Smooth muscle cell of the pulmonary artery (primary cell): ENCODE measurements at places on chromosomes 2 and 18. TPM values are rescaled to one million over a fixed set of nuclear protein-coding genes. Genes with fewer than 3 reads are reported as not detected.

MTX2 gene
- total RNA-seq, result 17.9 and 21.7 TPM in 2 replicates

MC4R gene
- not detected in 2 replicates for total RNA-seq

RAMP1 gene
- 2.3 and 3.7 TPM in 2 replicates for total RNA-seq

PRSS56 gene
- total RNA-seq, result not detected in 2 replicates

ARHGEF4 gene
- 4.7 and 13.2 TPM in 2 replicates for total RNA-seq

KCNIP3 gene
- 0.65 and 2.0 TPM in 2 replicates for total RNA-seq

AGXT gene
- total RNA-seq, result not detected in 2 replicates

TSGA10 gene
- 2.5 and 2.9 TPM in 2 replicates for total RNA-seq

ZNF804A gene
- total RNA-seq, result 0.20 and 1.4 TPM in 2 replicates

CHAC2 gene
- total RNA-seq, result 0.78 and 1.1 TPM in 2 replicates

OSBPL1A gene
- total RNA-seq, result 29.3 and 38.6 TPM in 2 replicates

DQX1 gene
- 0.07 TPM in 1 of 2 replicates, not detected in the other for total RNA-seq

TMEM198 gene
- total RNA-seq, result 1.3 and 1.4 TPM in 2 replicates

RGPD3 gene
- 0.20 and 0.26 TPM in 2 replicates for total RNA-seq

TXNDC2 gene
- total RNA-seq, result not detected in 2 replicates

CFAP221 gene
- total RNA-seq, result 0.07 and 0.13 TPM in 2 replicates

CD8B2 gene
- not detected in 2 replicates for total RNA-seq

SKOR2 gene
- not detected in 2 replicates for total RNA-seq

CFAP65 gene
- total RNA-seq, result 0.03 TPM in 1 of 2 replicates, not detected in the other

SNRNP200 gene
- total RNA-seq, result 77.9 and 84.9 TPM in 2 replicates

ZNF407 gene
- 15.2 and 17.9 TPM in 2 replicates for total RNA-seq

MDH1B gene
- 0.33 and 0.72 TPM in 2 replicates for total RNA-seq

VWA3B gene
- total RNA-seq, result not detected in 2 replicates

CLEC4F gene
- total RNA-seq, result not detected in 2 replicates

TTR gene
- total RNA-seq, result not detected in 2 replicates

SLC9A4 gene
- 0.03 TPM in 1 of 2 replicates, not detected in the other for total RNA-seq

PRKCE gene
- total RNA-seq, result 12.2 and 12.9 TPM in 2 replicates

UNC80 gene
- 0.03 TPM in 1 of 2 replicates, not detected in the other for total RNA-seq

NAT8 gene
- total RNA-seq, result not detected in 2 replicates

HOXD4 gene
- total RNA-seq, result 0.46 and 4.6 TPM in 2 replicates

RUFY4 gene
- not detected in 2 replicates for total RNA-seq

CERS6 gene
- 12.2 and 18.8 TPM in 2 replicates for total RNA-seq

SERPINB13 gene
- not detected in 2 replicates for total RNA-seq

IL36G gene
- not detected in 2 replicates for total RNA-seq

CNGA3 gene
- total RNA-seq, result not detected in 2 replicates

SIGLEC15 gene
- 1.8 and 4.4 TPM in 2 replicates for total RNA-seq

DYNC2LI1 gene
- total RNA-seq, result 17.6 and 25.8 TPM in 2 replicates

ELOA2 gene
- not detected in 2 replicates for total RNA-seq

FMNL2 gene
- total RNA-seq, result 18.2 and 58.0 TPM in 2 replicates

ASB18 gene
- not detected in 2 replicates for total RNA-seq

CPSF3 gene
- 39.7 and 43.3 TPM in 2 replicates for total RNA-seq

ABCG8 gene
- not detected in 2 replicates for total RNA-seq

TEX44 gene
- total RNA-seq, result not detected in 2 replicates

IGFBP5 gene
- 1,272 and 1,451 TPM in 2 replicates for total RNA-seq

RND3 gene
- 220 and 647 TPM in 2 replicates for total RNA-seq

MLPH gene
- 8.3 and 14.2 TPM in 2 replicates for total RNA-seq

TMEM200C gene
- total RNA-seq, result 0.13 and 0.30 TPM in 2 replicates

LONRF2 gene
- total RNA-seq, result 0.52 and 3.6 TPM in 2 replicates

PKDCC gene
- total RNA-seq, result 17.4 and 86.0 TPM in 2 replicates

MATN3 gene
- total RNA-seq, result 1.5 and 3.4 TPM in 2 replicates

PIEZO2 gene
- total RNA-seq, result 5.3 and 12.2 TPM in 2 replicates

GALR1 gene
- not detected in 2 replicates for total RNA-seq

DSEL gene
- 53.5 and 78.1 TPM in 2 replicates for total RNA-seq

GALNT3 gene
- total RNA-seq, result 1.8 and 6.3 TPM in 2 replicates

OSGEPL1 gene
- 6.5 and 7.0 TPM in 2 replicates for total RNA-seq

TMEM37 gene
- total RNA-seq, result 0.10 TPM in 1 of 2 replicates, not detected in the other

SLC30A3 gene
- total RNA-seq, result 0.03 and 0.26 TPM in 2 replicates

ACADL gene
- 0.33 and 1.7 TPM in 2 replicates for total RNA-seq
